ENCODE measurements at places on chromosomes 12 and 14. TPM values are rescaled to one million over a fixed set of nuclear protein-coding genes. Genes with fewer than 3 reads are reported as not detected.

Gene FSCB
- total RNA-seq = not detected

Gene SLC4A8
- 0.90 TPM for total RNA-seq

Gene C12orf56
- total RNA-seq = not detected

Gene RERG
- not detected for total RNA-seq

Gene WNT5B
- total RNA-seq = 0.51 TPM

Gene PGF
- 44.8 TPM for total RNA-seq

DNA sequence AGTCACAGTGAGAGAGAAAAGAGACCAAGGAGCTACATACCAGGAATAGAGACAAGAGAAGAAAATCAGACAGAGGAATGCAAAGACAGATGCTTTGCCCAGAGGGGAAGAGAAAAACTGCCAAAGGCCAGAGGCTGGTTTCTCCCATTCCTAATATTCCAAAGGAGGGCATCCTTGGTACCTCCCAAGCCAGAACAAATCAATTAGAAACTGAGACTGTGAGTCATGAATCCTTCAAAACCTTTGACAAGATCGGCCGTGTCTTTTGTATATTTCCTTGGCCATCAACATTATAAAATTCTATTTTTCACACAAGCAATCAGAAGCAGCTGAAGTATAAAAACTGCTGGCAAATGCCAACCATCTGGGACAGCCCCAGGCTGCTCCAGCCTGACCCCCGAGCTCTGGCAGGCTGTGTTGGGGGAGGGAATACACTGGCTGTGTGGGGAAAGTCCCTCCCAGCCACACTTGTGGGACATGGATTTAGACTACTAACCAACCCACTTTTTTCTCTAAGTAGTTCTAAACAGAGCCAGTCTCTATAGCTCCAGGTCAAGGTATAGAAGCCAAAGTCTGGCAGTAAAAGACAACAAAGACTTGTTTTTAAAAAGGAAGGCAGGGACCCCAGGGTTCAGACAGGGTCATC lies 13.7 kb downstream of the POMT2 start:
- DNase-seq = peak; percentile 66

- DNase-seq = no peak
Observed at GRCh38 chr14:86619726-86620125, 1089.8 kb downstream of the FLRT2 start.

DNA sequence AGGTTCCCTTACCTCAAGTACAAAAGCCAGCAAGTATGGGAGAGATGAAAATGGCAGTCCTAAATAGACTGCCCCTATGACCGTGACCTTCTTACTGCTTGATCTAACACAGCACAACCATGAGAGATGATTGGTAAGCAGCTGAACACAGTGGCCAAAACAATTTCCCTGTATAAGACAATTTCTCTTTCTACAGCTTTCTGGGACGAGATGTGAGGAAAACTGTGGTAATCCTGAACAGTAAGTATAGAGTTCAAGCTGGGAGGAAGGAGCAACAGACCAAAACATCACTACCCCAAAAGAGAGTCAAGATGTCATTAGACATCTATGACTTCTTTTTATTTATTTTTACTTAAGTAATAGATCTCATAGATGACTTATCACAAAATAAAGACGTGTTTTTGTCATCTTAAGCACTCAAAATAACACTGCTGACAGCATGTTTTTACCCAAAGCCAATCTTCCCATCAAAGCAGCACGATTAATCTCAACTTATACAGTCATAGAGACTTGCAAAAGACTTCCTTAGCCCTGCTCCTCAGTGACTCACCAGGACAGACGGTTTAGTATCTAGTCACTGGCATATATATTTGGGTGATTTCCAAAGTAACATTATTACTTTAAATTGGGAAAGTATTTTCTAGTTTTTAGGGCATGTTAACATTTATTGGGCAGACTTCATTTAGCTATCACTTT lies 3.7 kb downstream of the TMEM52B start:
- no peak for DNase-seq

GRCh38 chr12:104060791-104061190 lies 3.5 kb upstream of the HCFC2 start:
- peak; percentile 24 for DNase-seq

- DNase-seq = peak; percentile 7
Observed at GRCh38 chr12:2796187-2796666, 1.5 kb downstream of the FKBP4 start.

GRCh38 chr14:105436891-105437722 lies 17.5 kb downstream of the MTA1 start:
- no peak for DNase-seq

GRCh38 chr12:108461058-108461660 lies 53.9 kb upstream of the FICD start:
- DNase-seq = no peak

GRCh38 chr12:1956716-1957115 lies 38.3 kb upstream of the CACNA2D4 start:
- no peak for DNase-seq

- no peak for DNase-seq
Observed at GRCh38 chr14:102317564-102318248, 1.8 kb upstream of the ZNF839 start.

- peak; percentile 5 for DNase-seq
Observed at GRCh38 chr14:106372870-106373652, 846.7 kb downstream of the TMEM121 start.

DNA sequence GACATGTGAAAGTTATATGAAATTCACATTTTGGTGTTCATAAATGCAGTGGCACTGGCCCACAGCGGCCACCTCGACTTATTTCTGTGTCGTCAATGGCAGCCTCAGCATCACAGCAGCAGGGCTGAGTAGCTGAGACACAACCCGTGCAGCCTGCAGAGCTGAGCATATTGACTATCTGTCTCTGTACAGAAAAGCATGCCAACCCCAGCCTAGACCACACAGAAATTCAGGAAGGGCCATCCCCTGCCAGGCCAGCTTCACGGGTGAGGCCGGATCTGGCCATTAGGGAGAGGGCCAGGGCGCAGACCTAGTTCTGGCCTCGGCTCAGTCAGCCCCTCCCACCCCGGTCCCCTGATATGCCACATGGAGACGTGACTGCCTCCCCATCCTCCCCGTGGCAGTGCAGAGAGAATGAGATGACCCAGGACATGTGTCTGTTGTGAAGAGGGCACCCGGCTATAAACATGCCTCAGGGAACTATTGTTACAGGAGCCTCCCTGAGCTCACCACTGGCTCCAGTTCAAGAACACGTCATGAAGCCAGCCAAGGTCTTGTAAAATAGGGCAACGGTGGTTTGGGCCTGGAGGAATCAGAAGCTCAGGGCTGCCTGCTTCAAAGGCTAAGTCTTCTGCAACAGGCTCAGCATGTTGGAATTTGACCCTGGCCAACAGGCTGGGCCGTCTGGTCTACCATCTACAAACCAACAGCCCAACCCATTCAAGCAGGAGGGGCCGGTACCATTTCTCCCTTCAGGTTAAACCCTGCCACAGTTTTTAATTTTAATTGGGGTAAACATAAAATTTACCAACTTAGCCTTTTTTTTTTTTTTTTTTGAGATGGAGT lies 25.5 kb downstream of the SCARB1 start:
- DNase-seq = peak; percentile 92

GRCh38 chr12:121489874-121490273 lies 90.0 kb downstream of the RNF34 start:
- DNase-seq = no peak

Measured in dermis microvascular lymphatic vessel endothelial cell (primary cell).